Caki2 (cell line): ENCODE measurements at places on chromosomes 7 and 10.

GRCh38 chr7:110522061-110522760 lies 568.7 kb upstream of the LRRN3 start:
- DNase-seq: peak; percentile 62

GRCh38 chr10:70331486-70332268 lies 47.9 kb upstream of the NPFFR1 start:
- peak; percentile 90 for DNase-seq

- no peak for DNase-seq
Measured at GRCh38 chr10:16967866-16968415, 150.7 kb upstream of the RSU1 start.

GRCh38 chr10:125757742-125758141 lies 17.9 kb downstream of the MMP21 start:
- DNase-seq: no peak

DNA sequence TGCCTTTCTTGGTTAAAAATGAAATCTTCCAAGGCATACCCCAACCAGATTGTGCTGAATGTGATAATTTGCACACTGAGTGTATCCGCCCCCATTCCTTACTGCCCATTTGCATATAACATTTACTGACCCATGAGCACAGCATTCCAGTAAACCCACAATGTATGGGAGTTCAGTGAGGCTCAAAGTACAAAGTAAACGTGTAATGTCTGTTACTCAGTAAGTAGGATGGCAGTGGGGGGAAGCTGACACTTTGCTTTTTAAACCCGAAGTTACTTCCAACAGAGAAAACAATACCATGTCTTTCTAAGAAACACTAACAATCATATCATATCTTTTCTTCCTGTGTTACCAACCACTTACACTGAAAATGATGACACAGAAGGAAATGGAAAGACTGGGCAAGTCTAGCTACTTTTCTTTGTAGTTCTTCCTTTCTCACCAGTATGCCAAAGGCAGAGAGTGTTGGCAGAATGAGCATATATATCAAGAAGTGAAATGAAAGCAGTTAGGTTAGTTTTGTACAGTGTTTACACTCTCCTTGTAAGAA lies 27.1 kb upstream of the SOSTDC1 start:
- DNase-seq: peak; percentile 56

GRCh38 chr7:125119559-125120115 lies 190.0 kb upstream of the POT1 start:
- DNase-seq: no peak

DNA sequence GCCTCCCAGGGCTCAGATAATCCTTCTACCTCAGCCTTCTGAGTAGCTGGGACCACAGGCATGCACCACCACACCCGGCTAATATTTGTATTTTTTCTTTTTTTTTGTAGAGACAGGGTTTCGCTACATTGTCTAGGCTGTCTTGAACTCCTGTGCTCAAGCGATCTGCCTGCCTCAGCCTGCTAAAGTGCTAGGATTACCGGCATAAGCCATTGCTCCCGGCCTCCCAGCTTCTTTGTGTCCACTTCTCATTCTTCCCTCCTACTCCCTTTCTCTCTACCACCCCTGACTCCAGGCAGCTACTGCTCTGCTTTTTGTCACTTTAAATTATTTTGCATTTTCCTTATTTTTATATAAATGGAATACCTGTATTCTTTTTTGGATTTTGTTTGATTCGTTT lies 83.4 kb downstream of the PALS2 start:
- no peak for DNase-seq

DNA sequence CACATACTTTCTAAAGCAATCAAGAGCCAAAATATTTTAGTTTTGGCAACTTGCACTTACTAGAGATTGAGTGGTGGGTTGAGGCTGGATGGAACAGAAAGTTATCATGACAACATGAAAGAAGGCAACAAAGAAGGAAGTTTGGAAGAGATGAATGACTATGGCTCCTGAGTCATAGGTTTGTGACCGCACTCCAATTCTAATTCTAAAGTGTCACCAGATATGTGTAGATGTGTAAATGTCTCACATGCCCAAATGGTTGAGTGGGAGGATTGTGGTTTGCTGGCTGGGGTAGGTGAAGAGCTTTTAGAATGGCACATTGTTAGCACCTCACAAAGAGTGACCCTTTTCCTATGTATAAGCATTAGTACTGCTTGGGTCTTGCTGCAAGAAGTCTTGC lies 20.2 kb downstream of the TAS2R16 start:
- DNase-seq: no peak

GRCh38 chr7:152419473-152420429 lies 16.1 kb downstream of the KMT2C start:
- no peak for DNase-seq

- DNase-seq: peak; percentile 48
Measured at GRCh38 chr10:71622154-71622526, 97.4 kb downstream of the C10orf105 start.

- DNase-seq: no peak
Measured at GRCh38 chr7:95436407-95436806, 1.6 kb upstream of the PON2 start.

GRCh38 chr7:142539901-142540300 lies 209.4 kb upstream of the PRSS1 start:
- no peak for DNase-seq

GRCh38 chr7:83579740-83580139 lies 69.2 kb downstream of the SEMA3E start:
- no peak for DNase-seq

- peak; percentile 77 for DNase-seq
Measured at GRCh38 chr10:71975871-71976725, 11.9 kb downstream of the CHST3 start.

DNA sequence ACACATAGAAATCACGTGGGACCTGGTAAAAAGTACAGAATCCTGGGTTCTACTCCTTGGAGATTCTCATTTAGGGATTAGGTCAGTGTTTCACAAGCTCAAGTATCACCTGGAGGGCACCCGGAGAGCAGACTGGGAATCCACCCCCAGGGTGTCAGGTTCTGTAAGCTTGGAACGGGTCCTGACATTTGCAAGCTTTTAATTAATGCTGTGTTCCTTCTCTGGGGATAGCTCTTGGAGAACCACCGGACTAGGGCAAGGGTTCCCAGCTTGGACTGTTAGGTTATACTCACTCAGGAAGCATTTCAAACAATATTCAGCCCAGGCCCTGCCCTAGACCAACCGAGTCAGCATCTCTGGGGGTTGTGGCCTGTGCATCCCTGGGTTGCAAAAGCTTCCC lies 23.0 kb downstream of the TCF7L2 start:
- DNase-seq: no peak

- no peak for DNase-seq
Measured at GRCh38 chr7:112370436-112370835, 79.8 kb upstream of the IFRD1 start.

DNA sequence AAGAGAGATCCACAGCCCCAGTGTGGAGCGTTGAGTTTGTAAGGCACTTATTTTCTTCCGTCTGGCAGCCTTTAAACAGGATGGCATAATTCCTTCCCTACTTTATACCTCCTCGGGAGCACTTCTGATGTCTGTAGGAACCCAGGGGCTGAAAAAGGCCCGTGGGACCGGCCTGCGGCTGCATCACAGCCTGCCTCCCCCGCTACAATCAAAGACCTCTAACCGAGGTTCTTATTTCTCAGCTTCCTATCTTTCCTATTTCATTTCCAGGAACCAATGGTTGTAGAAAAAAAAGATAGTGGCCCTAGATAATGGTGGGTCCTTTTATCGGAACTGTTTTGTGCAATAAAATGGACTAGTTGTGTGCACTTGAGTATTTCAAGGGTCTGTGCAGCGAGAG lies 4.1 kb upstream of the CTBP2 start:
- DNase-seq: no peak

DNA sequence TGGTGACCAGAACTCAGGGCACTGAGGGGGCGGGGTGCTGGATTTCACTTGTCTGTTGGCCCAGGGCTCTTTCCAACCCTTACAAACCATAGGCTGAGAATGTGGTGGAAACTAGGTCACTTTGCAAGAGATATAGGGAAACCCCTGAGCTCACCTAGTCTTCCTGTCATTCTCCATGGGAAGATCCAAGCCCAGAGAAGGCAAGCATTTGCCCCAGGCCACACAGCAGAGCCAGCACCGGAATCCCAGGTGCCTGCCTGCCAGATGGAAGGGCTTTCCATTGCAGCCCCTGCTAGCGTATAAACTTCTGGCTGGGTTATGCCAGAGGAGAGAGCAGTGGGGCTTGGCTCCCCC lies 427 bp downstream of the PYROXD2 start:
- DNase-seq: no peak

DNA sequence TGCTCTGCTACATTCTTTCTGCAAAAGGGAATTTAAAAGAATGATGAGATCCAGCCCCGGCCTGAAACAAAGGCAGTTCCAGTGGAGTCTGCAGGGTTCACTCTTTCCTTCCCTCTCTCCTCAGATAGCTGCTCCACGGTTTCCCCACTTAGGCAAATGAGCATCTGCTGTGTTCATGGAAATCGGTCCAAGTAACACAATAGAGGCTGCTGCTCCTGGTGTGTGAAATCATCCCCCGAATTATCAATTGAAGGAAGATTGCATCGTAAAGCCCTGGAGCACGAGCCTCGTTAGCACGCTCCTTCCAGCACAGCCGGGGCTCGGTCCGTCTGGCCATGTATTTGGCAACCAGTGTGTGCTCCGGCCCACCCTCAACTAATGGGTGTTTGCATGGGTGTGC lies 108.3 kb upstream of the DPP6 start:
- DNase-seq: no peak

DNA sequence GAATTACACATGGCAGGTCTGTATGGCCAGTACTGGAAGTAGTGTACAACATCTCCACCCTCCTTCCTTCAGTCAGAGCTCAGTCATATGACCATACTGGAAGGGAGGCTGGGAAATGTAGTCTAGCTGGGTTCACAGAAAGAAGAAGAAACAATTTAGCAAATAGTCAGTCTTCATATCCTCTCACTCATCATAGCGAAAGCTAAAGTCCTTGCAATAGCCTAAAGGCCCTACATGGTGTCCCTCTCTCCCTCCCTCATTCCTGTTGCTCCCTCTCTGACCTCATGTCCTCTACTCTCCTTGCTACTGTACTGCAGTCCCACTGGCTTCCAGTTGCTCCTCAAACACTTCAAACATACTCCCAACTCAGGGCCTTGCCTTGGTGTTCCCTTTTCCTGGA lies 4.3 kb upstream of the CALU start:
- DNase-seq: no peak

DNA sequence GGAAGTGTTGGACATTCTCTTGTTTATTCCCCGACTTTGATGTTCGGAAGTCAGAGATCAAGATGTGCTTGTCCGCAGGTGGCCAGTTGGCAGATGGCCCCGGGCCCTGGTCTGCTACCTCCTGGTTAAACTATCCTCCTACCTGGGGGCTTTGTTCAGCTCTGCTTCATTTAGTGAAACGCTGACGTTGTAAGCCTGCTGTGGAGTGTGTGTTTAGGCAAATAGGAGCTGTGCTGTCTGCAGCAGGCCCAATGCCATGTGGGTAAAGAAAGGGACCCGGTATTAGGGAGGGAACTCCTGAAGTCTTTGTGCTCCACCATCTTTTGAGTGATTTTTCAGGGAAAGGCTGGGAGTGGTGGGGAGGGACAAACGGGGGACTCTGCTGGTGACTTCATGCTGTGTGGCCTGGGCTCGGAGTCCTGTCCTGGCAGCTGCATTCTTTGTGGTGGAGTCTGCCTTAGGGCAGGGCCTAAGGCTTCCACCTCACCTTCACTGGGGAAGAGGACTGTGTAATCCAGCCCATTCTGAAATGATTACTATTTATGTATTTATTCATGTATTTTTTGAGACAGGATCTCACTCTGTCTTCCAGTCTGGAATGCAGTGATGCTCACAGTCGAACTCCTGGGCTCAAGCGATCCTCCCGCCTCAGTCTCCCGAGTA lies 171.1 kb upstream of the KLF6 start:
- no peak for DNase-seq

- no peak for DNase-seq
Measured at GRCh38 chr7:24503506-24503905, 69.7 kb upstream of the PALS2 start.

DNA sequence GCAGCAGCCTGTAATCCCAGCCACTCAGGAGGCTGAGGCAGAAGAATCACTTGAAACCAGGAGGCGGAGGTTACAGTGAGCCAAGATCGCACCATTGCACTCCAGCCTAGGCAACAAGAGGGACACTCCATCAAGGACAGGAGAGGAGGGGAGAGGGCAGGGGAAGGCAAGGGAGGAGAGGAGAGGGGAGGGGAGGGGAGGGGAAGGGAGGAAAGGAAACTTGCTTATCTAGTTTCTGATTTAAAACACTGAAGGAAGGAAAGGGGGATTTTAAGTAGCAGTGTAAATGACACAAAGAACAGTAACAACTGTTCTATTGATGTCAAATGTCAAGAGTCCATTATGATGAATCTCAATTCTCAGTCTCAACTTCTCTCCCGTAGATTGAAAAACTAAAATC lies 43.7 kb downstream of the SRPK2 start:
- no peak for DNase-seq

DNA sequence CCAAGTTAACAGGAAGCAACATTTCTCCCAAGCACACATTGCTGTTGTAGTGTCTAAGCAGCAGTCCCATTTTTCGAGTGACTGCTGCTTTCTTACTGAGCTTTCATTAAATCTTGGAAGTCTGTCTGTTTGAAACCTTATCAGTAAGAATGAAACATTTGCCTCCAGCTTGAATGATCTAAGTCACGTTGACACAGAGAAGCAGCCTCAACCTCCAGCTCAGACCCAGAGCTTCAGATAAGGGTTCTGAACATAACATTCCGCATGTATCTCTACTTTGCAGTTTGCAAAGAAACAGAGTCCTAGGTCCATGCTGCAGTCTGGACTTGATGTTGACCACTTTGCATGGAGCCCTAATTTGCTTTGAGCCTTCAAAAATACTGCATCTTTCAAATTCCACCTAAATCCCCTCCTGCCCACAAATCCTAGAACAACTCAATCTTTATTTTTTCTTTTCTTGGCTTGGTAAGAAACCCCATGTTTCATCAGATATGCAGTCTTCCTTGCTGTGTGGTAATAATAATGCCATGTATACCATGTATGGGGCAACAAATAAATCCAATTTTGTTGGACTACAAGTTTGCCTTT lies 698.7 kb upstream of the IGFBP3 start:
- DNase-seq: no peak

GRCh38 chr7:50293509-50294179 lies 10.9 kb upstream of the IKZF1 start:
- no peak for DNase-seq

- no peak for DNase-seq
Measured at GRCh38 chr10:86700851-86701617, 32.7 kb downstream of the LDB3 start.
